ENCODE measurements at places on chromosomes 12 and 14. TPM values are rescaled to one million over a fixed set of nuclear protein-coding genes. Genes with fewer than 3 reads are reported as not detected.

DNA sequence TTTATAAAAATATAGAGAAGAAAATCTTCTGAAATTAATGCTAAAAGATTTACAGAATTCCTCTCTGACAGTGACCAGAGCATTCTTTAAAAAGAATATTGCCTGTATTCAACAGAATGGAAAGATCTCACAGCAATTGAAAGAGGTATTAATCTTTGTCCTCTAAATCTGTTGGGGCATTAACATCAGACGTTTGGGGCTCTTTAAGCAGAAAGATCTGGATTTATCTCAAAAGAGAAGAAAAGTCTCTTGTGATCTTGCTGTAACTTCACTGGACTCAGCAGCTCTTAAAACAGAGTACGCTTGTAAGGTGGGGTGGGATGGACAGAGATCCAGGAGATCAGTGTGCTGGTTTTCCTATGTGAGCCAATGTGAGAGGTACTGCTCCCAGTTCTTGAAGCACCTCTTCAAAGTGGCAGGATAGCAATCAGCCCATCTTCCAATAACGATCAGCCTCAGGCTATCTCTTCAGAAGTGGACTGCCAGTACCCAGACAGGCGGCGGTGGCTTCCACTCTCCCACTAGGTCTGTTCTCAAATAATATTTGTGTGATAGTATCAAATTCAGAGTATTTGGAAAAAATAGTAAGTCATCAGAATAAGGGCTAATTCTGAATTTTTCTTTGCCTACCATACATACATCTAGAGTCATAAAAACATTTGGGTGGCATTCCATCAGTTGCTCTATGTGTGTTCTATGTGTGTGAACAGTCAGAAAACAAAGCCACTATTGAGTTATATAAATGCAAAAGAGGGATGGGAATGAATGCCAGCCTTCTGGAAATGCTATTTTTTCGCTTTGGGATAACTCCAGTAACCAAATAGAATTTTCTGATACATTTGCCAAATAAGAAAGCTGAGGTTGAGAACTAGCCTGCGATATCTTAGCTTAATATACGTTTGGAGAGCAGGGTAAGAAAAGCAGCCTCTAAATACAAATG is 237.4 kb upstream of the RGS6 start:
- H3K27ac ChIP-seq: no peak overlapping the region
- no peaks in the 10 kb centered on the region for H3K4me1 ChIP-seq
- H3K36me3 ChIP-seq: peaks cover 12% of the 10 kb centered on the region
- no peaks in the 10 kb centered on the region for H3K27me3 ChIP-seq
- H3K4me3 ChIP-seq: no peak overlapping the region

- H3K36me3 ChIP-seq: no peaks in the 10 kb centered on the region
- no peaks in the 10 kb centered on the region for H3K27me3 ChIP-seq
- no peak overlapping the region for H3K27ac ChIP-seq
- H3K4me3 ChIP-seq: no peak overlapping the region
Observed at GRCh38 chr12:42129595-42130204, 15.0 kb downstream of the GXYLT1 start.

The GLT8D2 gene
- total RNA-seq: 0.32 TPM

GRCh38 chr14:52015411-52016030 is 26.2 kb downstream of the RTRAF start:
- no peak for DNase-seq
- peaks cover 13% of the 10 kb centered on the region for H3K36me3 ChIP-seq
- no peaks in the 10 kb centered on the region for H3K4me1 ChIP-seq
- no peak overlapping the region for H3K27ac ChIP-seq
- H3K4me3 ChIP-seq: no peak overlapping the region

- no peaks in the 10 kb centered on the region for H3K4me1 ChIP-seq
- peaks cover 3% of the 10 kb centered on the region for H3K27me3 ChIP-seq
- DNase-seq: no peak
- H3K36me3 ChIP-seq: no peaks in the 10 kb centered on the region
Observed at GRCh38 chr12:7369274-7369729, 65.4 kb downstream of the ACSM4 start.

DNA sequence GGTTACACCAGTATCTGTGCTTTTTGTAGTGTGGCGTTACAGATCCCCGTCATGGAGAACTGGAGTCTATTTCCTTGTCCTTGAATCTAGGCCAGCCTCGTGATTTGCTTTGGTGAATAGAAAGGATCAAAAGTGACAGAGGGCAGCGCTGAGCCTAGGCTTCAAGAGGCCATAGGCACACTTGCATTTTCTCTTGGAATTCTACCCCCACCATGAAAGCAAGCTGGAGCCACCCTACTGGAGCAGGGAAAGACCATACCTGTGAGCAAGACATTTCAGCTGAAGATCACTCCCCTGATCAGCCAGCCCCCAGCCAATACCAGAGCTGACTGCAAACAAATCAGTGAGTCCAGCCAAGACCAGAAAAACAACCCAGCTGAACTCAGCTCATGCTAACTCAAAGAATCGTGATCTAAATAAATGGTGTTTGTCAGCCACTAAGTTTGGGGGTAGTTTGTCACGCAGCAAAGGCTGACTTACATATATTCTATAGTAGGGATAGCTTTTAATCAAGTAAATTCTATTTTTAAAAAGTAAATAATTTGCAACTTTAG is 521.9 kb upstream of the TBX3 start:
- no peaks in the 10 kb centered on the region for H3K4me1 ChIP-seq
- H3K27me3 ChIP-seq: no peaks in the 10 kb centered on the region

- DNase-seq: no peak
- H3K36me3 ChIP-seq: peaks cover 7% of the 10 kb centered on the region
- peak overlapping the region; percentile 99 for H3K27ac ChIP-seq
- no peaks in the 10 kb centered on the region for H3K27me3 ChIP-seq
- peak overlapping the region; percentile 56 for H3K4me3 ChIP-seq
- peaks cover 34% of the 10 kb centered on the region for H3K4me1 ChIP-seq
Observed at GRCh38 chr12:53500142-53500775, 824 bp upstream of the TARBP2 start.

GRCh38 chr14:60133487-60133886 is 31.7 kb downstream of the DHRS7 start:
- H3K27ac ChIP-seq: no peak overlapping the region
- no peaks in the 10 kb centered on the region for H3K27me3 ChIP-seq
- H3K4me3 ChIP-seq: no peak overlapping the region
- H3K36me3 ChIP-seq: peaks cover 4% of the 10 kb centered on the region
- no peak for DNase-seq
- no peaks in the 10 kb centered on the region for H3K4me1 ChIP-seq

- no peak overlapping the region for H3K27ac ChIP-seq
- no peak for DNase-seq
- H3K4me1 ChIP-seq: no peaks in the 10 kb centered on the region
Observed at GRCh38 chr12:15244341-15244740, 23.1 kb upstream of the RERG start.

DNA sequence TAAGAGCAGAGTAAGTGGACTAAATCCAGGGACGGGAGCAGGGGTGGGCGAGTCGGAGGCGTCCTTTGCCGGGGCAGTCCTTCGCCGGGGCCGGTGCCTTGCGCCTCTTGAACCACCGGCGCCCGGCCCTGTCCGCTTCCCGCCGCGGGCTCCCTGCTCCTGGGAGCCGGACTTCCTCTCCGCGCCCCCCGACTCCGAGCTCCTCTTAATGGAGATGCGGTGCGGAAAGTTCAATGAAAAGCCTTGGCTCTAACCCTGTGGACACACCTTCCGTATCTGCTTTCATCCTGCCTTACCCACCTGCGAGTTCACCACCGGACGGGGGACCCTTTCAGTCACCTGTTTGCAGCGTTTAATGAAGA is 412 bp downstream of the FGFR1OP2 start:
- no peak for DNase-seq
- H3K4me3 ChIP-seq: peak overlapping the region; percentile 95
- no peaks in the 10 kb centered on the region for H3K36me3 ChIP-seq
- no peaks in the 10 kb centered on the region for H3K27me3 ChIP-seq

GRCh38 chr12:19957308-19958125 is 410.8 kb upstream of the PDE3A start:
- H3K27ac ChIP-seq: no peak overlapping the region
- H3K36me3 ChIP-seq: no peaks in the 10 kb centered on the region
- DNase-seq: no peak
- H3K4me3 ChIP-seq: no peak overlapping the region
- no peaks in the 10 kb centered on the region for H3K4me1 ChIP-seq
- H3K27me3 ChIP-seq: no peaks in the 10 kb centered on the region

Measured in natural killer cell (primary cell).